ENCODE measurements at places on chromosomes 12 and 14.

DNA sequence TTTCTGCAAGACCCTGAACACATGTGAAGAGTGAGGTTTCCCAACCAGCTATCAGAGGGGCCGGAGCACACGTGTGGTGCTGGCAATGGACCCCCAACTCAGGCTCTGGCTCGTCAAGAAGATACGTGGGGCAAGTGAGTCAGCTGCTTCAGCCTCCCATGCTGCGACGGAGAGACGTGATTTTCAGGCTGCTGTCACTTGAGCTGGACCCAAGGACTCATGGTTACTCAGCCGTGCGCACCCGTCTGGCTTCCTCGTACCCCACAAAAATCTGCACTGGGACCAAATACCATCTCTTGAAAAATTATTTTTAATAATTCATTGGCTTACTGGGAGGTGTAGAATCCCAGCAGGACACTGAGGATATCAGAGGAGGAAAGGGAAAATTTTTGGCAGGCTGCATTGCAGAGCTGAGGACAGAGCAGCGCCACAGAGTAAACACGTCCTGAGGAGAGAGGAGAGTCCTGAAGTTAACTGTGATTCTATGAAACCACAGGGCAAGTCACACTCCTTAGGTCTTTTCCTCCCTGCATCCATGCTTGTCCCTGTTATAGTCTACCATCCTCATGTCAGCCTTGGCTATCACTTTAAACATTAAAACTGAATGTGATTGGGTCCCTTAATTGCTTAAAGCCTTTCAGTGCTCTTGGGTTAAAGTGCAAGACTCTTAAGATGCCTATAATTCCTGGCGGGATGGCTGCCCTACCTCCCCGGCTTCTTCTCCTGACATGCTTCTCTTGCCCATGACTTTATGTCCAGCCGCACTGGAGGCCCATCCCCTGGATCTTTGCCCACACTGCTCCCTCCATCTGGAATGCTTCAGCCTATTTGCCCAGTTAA is 95.3 kb upstream of the SLC35F4 start:
- DNase-seq = no peak

DNA sequence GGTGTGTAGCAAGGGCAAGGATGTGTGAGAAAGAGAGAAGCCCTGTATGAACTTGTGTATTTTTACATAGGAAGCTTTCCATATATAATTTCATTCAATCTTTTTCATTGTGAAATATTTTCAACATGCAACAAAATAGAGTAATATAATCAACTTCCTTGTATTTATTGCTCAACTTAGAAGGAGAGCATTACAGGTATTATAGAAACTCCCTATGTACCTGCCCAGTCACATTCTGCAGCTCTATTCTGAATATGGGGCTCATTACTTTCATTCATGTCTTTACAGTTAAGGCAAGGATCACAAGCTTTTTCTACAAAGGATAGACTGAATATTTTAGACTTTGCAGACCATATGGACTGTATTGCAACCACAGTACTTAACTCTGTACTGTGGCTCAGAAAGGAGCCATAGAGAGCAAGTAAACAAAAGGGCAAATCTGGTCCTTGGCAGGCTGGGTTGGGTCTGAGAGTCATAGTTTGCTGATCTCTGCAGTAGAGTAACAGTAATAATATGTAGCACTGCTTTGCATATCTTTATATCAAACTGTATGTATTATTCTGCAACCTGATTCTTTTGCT is 11.3 kb downstream of the NR1H4 start:
- DNase-seq = no peak

- DNase-seq = no peak
These were observed 12.8 kb downstream of the BAG5 start for GRCh38 chr14:103549361-103550311.

GRCh38 chr12:42982828-42983227 is 393.3 kb upstream of the PRICKLE1 start:
- DNase-seq = no peak

DNA sequence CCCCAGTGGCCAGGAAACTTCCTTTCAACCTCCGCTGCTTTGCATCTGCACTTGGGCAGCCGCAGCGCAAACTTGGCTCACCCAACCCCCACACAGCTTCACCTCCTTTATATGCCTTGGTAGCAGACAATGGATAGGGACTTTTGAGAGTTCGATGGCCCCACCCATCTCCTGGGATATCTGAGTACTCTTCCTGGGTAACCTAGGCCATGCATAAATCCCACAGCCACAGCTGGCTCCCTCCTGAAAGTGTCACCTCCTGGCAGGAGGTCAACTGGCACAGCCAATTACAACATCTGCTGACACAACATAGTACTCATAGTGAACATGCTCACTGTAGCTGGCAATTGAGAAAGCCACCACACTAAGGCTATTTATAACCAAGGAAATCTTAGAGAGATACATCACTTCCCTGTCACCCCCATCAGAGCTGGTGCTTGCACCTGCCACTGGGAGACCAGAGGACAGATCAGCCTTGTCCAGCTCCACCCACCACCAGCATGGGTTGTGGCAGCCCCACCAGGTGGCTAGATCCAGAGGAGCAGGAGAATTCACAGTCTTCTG is 410.0 kb downstream of the SYT1 start:
- DNase-seq = no peak

- DNase-seq = no peak
These were observed 535.2 kb downstream of the BCL11B start for GRCh38 chr14:98736701-98737338.

DNA sequence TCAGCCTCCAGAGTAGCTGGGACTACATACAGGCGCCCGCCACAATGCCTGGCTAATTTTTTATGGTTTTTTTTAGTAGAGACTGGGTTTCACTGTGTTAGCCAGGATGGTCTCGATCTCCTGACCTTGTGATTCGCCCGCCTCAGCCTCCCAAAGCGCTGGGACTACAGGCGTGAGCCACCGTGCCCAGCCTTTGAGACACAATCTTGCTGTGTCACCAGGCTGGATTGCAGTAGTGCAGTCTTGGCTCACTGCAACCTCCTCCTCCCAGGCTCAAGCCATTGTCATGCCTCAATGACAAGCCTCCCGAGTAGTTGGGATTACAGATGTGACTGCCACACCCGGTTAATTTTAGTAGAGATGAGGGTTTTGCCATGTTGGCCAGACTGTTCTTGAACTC is 21.3 kb upstream of the STRN3 start:
- DNase-seq = no peak

DNA sequence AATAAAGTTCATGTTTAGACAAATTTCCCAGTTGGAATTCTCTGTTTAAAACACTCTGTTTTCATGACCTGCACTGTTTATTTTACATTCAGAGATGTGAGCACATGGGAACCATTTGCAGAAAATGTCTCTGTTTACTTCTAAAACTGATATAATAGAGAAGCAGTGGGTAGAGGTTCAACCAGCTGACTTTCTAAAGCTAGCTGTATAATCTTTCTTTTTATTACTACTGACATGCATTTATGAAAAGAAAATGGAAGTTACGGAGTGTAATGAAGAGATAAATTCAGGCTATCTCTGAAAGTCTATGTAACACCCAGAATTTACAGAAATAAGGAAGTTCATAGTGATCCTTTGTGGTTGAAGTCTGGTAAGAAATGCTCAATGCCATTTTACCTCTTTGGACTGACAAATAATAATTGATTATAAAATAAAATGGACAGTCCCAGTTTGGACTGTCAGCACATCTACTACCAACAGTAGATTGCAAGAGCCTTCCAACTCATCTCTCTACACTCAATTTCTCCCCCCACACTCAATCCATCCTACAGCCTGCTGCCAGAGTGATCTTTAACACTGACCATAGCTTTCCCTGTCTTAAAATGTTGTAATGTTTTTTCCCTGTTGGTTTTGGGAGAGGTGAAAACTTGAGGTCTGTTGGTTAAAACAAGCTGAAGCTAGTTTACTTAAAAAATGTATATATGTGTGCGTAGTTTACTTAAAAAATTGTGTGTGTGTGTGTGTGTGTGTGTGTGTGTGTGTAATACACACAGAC is 137.4 kb downstream of the AEBP2 start:
- DNase-seq = no peak

DNA sequence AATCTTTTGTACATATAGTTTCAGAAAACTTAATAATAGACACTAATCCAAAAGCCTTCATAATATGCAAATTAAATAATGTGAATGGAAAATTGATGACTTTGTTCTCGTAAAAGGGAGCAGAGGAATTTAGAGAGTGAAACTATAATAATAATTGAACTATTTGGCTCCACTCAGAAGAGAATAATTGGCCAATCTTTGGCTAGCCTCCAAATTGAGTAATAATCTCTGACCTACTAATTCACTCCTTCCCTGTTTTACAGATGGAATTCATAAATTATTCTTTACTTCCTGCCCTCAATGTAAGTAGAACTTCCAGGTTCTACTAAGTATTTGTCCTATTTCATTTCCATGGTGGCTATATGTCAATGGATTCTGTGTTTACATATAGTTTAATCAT is 15.8 kb downstream of the TRIM9 start:
- DNase-seq = no peak

- DNase-seq = no peak
These were observed 56.2 kb downstream of the LRFN5 start for GRCh38 chr14:41662780-41663472.

GRCh38 chr12:29783773-29784666 is at the start of gene TMTC1:
TSS of gene TMTC1 (minus strand) at chr12:29783942. CDS start at chr12:29783751, 191 bp downstream.
- no peak for DNase-seq

GRCh38 chr12:32171211-32171610 is 64.6 kb downstream of the BICD1 start:
- no peak for DNase-seq

DNA sequence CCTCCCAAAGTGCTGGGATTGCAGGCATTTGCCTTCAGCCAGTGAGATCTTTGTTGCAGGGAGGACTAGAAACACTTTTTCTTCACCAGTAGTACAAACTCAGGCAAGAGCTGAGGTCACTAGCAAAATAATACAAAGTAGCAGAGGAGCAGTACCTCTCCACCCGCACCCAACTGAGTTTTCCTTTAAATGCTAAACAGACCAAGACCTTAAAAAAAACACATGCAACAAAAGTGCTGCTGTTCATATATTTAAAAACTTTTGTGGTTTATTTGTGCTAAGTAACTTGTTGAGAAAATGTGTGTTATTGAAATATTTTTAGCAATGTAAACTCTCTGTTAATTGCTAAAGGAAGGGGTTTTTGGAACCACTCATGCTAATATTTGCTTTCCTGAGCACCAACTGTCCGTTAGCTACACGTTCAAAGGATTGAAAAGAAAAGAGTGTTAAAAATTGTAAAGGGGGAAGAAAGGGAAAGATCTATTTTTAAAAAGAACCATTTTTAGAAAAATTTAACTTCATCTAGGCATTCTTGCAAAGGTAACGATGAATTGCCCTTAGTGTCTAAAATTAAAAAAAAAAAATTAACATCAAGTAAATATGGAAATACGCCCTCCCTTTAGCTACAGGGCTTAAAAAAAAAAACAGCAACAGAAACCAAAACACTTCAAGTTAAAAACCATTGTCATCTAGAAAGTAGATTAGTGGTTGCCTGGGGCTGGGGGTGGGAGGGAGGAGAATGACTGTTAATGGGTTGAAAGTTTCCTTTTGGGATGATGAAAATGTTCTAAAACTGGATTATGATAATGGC is 114.0 kb upstream of the KRAS start:
- DNase-seq = no peak

GRCh38 chr14:94816113-94816512 is 46.2 kb upstream of the GSC start:
- no peak for DNase-seq

- no peak for DNase-seq
These were observed 660.9 kb downstream of the C12orf50 start for GRCh38 chr12:87368259-87368658.

DNA sequence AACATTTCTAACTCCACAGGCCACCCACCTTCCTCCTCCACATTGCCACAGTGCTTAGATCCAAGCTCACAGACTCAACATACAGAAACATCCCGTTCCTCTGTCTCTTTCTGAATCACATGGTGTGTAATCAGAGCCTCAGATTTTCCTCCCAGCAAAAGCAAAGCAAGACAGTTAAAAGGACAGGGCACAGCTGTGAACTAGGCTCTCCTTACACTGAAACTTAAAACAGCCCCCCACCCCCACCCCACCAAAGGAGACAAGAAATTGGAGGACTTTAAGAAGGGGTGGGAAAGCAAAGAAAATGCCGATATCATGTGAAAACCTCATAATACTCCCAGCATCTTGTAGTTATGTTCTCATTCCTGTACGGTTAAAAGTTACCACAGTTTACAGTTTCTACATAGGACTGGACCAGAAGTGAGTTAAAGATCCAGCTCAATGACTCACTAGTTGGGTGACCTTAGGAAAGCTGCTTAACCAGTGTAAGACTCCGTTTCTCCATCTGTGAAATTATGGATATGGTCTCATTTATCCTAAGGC is 4.8 kb downstream of the YBX3 start:
- no peak for DNase-seq

DNA sequence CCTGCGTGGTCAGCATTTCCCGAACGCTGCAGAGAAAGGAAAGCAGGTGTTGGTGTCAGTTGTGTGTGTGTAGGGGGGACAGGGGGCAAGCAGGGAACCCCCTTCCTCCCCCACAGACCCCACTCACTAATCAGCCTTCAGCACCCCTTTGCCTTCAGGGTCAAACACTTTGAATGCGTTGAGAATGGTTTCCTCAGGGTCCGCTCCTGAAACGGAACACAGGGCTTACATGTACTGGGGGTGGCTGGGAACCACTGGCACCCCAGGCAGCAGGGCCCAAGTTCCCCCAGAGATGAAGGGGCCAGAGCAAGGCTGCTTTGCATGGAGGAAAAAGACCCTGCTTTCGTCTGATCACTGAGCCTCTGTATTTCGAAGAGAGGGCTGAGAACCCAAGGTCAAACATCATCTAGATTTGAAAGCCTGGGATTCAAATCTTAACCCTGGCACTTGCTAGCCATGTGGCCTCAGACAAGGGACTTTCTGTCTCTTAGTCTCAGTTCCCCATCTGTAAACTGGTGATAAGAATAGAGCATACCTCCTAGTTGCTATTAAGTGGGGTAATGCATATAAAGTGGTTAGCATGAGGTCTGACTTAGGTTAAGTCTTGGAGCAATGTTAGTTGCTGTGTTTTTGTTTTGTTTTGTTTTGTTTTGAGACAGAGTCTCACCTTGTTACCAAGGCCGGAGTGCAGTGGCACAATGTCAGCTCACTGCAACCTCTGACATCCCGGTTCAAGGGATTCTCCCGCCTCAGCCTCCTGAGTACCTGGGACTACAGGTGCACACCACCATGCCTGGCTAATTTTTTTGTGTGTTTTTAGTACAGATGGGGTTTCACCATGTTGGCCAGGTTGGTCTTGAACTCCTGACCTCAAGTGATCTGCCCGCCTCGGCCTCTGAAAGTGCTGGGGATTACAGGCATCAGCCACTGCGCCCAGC is 7.0 kb downstream of the MYL2 start:
- no peak for DNase-seq

- peak; percentile 29 for DNase-seq
These were observed 9.1 kb upstream of the CARMIL3 start for GRCh38 chr14:24042746-24043145.

- DNase-seq = no peak
These were observed 13.2 kb downstream of the RASSF8 start for GRCh38 chr12:25971654-25972041.

DNA sequence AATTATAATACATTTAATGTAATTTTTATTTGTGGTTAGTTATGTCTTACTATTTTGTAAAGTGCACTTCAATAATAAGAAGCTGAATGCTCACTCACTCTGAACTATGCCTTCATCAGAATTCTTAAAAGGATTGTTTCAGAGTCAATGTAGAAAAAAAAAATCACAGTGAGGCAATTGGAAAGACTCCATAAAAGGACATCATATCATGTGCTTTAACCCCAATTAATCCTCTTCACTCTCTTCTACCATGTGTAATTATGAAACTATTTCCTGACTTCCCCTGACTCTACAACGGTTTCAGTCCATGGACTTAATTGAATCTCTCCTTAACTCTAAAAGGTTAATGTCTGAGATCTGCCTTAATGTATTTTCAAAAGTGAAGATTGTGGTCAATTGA is 250.4 kb upstream of the ALG10 start:
- DNase-seq = no peak

Data from NCI-H524 (cell line).